ENCODE measurements at places on chromosomes 16 and 17.

GRCh38 chr17:11334493-11334892, 93.5 kb downstream of the SHISA6 start:
- DNase-seq: no peak

DNA sequence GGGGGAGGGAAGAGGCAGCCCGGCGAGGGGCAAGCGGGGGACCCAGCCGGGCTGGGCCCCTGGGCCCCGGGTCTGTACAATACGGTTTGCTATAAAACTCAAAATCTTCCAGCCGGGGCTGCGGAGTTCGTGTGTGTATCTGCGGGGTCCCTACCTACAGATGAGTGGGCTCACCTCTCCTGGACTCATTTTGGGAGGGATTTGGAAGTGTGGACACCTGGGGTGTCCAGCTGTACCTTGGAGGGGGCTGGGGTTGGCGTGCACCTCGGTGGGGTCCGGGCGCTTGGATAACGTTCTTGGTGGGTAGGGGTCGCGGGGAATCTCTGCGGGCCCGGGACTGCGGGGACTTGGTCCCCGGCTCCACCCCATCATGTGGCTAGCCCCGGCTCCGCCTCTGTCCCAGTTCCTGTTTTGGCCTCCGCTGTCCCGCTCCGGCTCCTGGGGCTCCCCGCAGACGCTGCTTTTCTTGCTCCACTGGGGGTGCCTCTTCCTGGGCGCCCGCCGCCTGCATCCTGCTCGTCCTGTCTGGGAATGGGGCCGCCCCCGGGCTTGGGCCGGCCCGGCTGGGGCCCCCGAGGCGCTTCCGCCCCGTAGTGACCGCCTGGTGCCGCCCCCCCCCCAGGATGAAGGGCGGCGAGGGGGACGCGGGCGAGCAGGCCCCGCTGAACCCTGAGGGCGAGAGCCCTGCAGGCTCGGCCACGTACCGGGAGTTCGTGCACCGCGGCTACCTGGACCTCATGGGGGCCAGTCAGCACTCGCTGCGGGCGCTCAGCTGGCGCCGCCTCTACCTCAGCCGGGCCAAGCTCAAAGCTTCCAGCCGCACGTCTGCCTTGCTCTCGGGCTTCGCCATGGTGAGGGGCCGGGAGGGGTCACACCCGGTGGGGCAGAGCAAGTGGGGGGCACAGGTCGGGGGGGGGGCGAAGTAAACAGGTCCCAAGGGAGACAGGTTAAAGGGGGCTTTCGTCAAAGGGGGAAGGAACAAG, at the start of gene ORAI3:
TSS of gene ORAI3 (plus strand) at position 402 of the 983 bp plus-strand sequence. CDS start at position 624, 222 bp downstream.
- peak; percentile 12 for DNase-seq

GRCh38 chr17:82004517-82005455, 17.9 kb downstream of the CENPX start:
- DNase-seq: no peak

DNA sequence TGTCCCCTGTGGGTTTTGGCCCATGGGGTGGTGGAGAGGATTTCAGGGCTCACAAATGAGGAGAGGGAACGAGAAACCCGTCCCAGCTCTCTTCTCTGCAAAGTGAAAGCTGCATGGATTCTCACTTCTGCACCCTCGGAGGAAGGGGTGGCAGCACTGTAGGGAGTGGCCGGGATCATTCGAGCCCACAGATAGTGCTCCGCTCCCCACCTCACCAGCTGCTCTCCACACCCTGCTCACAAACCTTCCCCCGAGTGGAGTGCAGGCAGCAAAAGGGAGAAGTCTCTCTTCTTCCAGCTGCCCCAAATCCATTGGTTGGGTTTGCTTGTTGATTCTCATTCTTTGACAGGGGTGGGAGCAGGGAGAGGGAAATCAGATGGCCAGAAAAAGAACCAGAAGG, 20.1 kb downstream of the STAT5A start:
- no peak for DNase-seq

DNA sequence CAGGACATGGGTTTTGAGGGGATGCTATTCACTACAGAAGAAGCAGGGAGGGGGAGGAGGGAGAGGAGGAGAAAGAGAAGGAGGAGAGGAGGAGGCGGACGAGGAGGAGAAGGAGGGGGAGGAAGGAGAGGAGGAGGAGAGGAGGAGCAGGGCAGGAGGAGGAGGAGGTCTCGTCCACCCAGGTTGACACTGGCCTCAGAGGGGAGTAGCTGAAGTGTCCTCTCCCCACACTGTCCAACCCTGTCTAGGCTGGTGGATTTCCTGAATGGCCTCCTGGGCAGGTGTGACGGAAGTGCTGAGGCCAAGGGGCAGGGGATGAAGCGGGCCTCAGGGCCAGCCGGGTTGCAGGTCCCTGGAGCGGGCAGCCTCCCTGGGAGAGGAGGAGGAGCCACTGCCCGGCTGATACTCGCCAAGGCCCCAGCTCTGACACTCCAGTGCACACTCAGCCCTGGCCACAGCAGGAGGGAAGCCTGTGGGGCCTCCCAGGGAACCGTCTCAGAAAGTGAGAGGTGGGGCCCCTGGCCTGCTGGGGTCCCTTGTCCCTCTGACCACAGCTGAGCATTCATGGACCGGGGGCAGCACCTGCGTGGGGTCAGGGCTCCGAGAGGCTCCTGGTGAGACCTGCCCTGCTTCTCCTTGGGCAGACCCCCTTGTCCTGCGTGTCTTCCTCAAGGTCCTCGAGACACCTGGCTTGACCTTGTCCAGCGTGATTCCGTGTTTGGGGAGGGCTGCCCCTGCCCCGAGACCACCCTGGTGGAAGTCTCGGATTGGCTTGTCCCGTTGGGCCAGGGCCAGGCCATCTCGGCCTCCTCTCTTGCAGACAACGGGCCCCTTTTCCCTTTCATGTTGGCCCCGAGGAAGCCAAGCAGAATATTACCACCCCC, 200.6 kb upstream of the CIBAR2 start:
- no peak for DNase-seq

GRCh38 chr16:649631-650030, 466 bp downstream of the WDR90 start:
- DNase-seq: no peak

- no peak for DNase-seq
Measured at GRCh38 chr17:5198472-5198871, 6.8 kb upstream of the ZNF594 start.

- no peak for DNase-seq
Measured at GRCh38 chr16:76984196-76984595, 206.8 kb upstream of the MON1B start.
